WTC11 (cell line): ENCODE measurements at places on chromosomes 12 and 14. TPM values are rescaled to one million over a fixed set of nuclear protein-coding genes. Genes with fewer than 3 reads are reported as not detected.

DNA sequence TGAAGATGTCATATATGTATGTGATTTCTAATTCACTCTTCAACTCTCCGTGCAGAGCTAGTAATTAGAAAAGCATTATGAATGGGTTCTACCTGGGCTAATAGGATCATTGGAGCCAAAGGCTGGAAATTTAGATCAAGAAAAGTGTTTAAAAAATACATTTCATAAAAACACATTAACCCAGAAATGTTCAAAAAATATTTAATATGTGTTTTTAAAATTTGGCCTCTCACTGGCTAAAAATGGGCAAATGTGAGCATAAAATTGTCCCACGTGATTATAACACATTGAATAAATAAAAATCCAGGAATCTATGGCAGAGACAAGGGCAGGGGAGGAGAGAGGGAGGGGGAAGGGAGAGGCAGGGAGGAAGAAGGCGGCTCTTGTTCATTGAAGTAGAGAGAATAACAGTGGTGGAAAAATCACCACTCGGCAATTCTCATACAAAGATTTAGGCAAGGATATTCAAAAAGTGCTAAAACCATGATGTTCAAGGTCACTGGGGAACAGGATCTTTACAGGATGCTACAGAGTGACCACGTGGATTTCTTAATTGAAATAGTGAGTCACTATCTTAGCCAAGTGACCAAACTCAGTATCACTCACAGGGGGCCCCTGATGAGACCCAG, 38.8 kb downstream of the FBXO21 start:
- DNase-seq = no peak

DNA sequence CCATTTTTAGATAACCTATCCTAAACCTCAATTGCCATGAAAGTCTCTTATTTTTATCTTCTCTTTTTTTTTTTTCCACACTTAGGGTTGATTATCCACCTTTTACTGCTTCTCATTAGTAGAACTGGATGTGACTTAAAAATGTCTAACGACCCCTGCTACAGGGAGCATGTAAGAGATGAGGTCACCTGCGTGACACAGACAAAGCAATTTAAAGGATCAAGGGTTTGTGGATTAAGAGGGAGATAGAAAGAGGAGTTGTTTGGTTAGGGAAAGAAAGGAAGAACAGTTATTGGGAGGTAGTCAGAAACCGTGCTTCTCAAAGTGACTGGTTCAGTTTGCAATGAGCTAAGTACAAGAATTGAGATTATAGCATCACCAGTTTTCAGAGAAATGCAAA, 239.1 kb downstream of the ALX1 start:
- DNase-seq = no peak

- DNase-seq = peak; percentile 41
Observed at GRCh38 chr12:12885096-12885792, 6.1 kb upstream of the GPRC5A start.

DNA sequence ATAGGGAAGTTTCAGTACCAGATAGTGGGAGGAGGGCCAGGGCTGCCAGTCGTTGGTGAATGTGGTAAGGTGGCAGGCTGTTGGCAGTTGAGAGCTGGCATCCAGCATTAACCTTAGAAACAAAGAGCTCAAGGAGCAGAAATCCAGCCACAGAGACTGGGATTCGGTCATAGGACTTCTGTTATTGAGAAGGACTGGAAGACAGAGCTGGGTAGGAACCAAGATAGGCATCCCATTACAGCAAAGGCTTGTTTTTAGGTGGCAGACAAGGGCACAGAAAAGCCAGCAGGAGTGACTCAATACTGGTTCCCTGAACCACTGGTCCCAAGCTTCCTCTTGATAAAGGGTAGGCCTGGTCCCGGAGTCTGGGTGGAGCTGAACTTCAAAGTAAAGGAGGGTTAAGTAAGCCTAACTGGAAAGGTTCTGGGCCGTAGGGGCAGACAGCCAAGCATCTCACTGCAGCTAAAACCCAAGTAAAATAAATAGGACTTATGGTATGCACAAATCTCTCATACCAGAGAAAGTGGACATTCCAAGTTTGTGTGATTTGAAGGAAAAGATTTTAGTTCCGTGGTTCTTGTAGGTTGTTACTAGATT, 147.9 kb downstream of the ETV6 start:
- DNase-seq = no peak

GRCh38 chr14:21033133-21033698, 1.4 kb downstream of the RNASE13 start:
- DNase-seq = no peak

The LRFN5 gene
- 4.7 to 15.8 TPM (median 5.3 TPM) in 3 replicates for total RNA-seq

DNA sequence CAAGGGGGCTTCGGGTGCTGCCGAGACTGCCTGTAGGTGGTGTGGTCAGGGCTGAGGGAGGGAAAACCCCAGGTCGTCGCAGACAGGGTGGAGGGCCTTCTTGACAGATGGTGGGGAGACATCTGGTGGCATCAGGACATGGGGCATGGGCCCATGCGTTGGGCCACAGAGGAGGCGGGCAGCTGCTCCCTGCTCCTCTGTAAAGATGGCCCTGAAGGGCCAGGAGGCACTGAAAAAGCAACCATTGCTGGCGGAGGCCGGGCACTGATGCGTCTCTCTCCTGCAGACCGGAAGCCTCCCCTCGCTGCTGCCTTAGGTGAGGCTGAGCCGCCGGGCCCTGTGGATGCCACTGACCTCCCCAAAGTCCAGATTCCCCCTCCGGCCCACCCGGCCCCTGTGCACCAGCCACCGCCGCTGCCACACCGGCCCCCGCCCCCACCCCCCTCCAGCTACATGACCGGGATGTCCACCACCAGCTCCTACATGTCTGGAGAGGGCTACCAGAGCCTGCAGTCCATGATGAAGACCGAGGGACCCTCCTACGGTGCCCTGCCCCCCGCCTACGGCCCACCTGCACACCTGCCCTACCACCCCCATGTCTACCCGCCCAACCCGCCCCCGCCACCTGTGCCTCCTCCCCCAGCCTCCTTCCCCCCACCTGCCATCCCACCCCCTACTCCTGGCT, 28.8 kb downstream of the CCNK start:
- DNase-seq = no peak

The KRT79 gene
- total RNA-seq = not detected in 3 replicates

GRCh38 chr14:71005076-71005475, 97.8 kb downstream of the PCNX1 start:
- no peak for DNase-seq

The LBHD2 gene
- total RNA-seq = not detected in 3 replicates

DNA sequence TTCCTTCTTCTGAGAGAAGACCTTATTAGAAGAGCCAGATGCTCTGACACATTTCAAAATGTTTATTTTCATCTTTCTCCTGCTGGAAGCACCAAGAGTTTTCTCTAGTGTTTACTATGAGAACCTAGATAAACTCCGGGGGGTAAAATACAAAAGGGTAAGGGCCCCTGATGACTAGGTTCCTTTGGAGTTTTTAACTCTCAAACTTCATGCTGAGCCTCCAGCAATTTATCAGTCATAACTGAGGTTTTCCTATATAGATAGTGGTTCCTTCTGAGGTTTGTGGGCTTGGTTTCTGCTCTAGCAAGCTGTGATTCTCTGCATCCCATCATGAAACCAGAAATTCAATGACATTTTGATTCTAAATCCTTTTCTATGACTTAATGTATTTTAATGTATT, 210.9 kb downstream of the LRFN5 start:
- DNase-seq = no peak

DNA sequence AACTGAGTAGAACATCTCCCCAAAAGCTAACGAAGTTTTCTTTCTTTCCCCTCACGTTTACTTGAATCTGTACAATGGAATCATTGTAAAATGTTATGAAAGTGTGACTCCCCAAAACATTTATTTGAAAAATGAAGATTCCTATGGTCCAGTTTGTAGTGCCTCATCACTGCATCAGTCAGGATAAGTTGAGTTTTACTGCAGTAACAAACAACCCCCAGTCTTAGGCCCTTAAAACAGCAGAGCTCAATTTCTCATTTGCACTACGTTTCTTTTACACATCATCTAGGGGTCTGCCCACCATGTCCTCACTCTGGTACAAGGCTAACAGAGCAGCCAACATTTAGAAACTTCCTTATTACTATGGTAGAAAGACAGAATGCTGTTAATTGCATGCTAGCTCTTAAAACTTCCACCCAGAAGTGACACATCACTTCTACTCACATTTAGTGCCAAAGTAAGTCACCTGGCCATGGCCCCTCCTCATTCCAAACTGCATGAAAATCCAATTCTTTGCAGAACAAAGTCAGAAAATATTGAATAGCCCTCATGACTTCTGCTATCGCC, 546.4 kb downstream of the MED13L start:
- no peak for DNase-seq

DNA sequence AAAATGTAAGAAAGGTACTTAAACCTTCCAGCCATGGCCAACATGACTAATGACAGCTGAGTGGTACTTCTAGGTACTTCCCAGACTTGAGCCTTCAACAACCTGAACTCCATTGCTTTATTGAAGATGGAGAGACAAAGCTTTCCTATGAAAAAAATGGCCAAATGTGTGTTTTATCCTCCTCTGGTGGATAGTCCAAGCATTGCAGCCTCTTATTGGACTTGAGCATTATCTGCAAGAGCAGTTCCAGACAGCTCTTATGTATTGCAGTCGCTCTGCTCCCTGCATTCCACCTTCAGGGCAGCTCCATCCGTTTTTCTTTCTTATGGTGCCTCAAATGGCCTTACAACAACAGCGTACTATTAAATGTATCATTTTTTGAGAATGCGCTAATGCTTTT, 588.2 kb downstream of the NRXN3 start:
- DNase-seq = peak; percentile 16

The NR1H4 gene
- not detected in 3 replicates for total RNA-seq

DNA sequence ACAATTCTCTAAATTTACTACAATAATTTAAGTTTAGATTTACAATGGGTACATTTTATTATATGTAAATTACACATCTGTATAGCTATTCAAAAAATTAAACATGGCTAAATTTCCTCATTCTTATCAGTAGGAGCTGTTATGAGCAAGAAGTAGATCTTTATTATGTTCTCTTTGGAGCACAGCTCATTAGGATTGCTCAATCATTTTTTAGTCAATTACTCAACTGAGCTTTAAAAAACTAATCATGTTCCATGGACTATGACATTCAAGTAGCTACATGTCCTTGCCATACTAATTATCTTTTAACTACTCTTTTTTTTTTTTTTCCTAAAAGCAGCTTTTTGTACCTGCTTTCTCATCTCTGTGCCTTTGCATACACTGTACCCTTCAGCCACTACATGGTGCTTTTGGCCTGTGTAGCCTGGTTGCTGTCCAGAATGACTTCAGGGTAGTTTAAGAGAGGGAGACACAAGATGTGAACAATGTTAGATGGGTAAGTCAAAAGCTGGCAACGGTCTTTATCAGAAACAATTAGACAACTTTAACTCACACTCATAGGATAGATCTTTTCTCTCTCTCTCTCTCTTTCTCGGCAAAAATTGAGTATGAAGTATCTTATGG, 69.0 kb downstream of the SSPN start:
- no peak for DNase-seq

DNA sequence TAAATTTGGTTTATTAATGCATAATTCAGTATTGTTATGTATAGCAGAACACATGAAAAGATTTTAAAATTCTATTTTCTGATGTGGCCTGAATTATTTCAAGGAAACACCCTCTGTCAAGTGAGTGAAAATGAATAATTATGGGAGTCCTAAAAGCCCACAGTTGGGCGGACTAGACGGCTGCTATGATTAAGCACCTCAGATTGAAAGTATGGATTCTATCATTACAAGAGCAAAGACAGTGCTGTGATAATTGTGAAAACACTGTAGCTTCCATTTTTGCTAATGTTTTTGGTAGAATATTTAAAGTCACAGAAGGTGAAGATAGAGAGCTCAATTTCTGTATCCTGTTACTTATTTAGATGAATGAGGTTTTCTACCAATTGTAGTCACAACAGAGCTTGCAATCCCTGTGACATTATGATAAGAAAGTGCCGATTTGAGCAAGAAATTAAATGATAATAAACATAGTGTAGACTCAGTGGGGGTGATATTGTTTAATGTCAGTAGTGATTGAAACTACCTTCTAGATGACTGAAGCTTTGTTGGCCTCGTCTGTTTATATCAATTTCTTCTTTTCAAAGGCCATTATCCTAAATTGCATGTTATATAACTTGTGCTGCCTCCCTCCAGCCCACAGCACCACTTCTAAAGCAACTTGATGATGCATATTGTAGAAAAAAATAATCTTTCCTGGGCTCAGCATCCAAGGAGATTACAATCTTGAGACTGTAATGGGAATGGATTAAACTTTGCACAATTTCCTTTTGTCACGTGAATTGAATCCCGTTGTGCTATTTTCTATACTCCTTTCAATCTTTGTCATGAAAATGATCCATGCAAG, 359.8 kb downstream of the BTG1 start:
- no peak for DNase-seq

- DNase-seq = no peak
Observed at GRCh38 chr14:24145690-24146452, 539 bp downstream of the PSME2 start.

- DNase-seq = no peak
Observed at GRCh38 chr12:119783787-119784186, 93.3 kb downstream of the CIT start.

- DNase-seq = no peak
Observed at GRCh38 chr14:50718949-50719348, 50.8 kb upstream of the SAV1 start.
